Stimulated activated CD8-positive, alpha-beta memory T cell treated with anti-CD3 and anti-CD28 coated beads, Interleukin-2, amount 100 ng/mL, for 48 hours (primary cell): ENCODE measurements at places on chromosomes 5 and 9.

GRCh38 chr5:17330386-17330785 is 113.0 kb downstream of the BASP1 start:
- DNase-seq: no peak

GRCh38 chr9:7510199-7510598 is 289.4 kb downstream of the DMAC1 start:
- no peak for DNase-seq

- DNase-seq: no peak
Measured at GRCh38 chr5:4100739-4101138, 505.1 kb downstream of the IRX1 start.

DNA sequence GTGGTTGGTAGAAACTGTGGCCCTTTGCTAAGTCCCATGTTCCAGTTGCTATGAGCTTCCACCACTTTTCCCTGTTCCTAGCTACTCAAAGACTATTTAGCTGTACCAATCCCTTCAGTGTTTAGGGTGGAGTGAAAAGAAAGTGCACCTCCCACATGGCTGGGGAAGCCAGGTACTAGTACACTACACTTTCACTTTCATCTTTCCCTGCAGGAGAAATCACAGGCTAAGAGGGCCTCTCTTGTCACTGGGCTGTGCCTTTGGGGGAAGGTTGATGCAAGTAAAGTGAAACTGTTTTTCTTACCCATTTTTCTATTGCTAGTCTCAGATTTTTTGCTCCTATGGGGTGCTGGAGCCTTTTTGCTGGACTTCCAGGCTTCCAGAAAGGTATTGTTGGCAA is 33.5 kb upstream of the CKS2 start:
- no peak for DNase-seq

DNA sequence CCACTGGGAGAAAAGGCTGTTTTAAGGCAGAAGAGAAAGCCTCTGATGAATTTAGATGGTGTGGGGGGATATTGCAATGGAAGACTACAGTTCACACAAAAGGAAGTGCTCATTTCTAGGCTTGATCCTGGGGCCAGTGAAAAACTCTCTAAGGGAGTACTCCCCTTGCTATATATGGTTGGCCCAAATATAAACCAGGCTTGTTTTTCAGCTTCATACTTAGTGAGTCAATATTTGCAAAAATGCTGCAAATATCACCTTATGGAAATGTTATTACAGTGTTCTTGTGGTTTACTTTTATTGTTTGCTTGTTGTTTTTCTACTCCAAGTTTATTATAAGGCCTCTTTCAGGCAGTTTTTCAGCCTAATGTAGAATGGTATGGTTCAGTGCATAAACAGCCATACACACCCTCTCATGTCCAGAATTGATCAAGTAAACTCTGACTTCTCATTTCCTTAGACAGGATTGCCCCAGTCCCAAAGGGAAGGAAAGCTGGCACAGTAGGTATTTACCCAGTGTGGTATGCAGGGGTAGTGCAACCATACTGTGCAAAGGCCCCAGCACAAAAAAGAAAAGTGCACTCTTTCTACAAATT is 115.1 kb downstream of the FEM1C start:
- DNase-seq: no peak

- no peak for DNase-seq
Measured at GRCh38 chr5:32190095-32190494, 16.0 kb upstream of the GOLPH3 start.

GRCh38 chr9:108568093-108568492 is 287.7 kb downstream of the ACTL7B start:
- DNase-seq: no peak
